ENCODE measurements at places on chromosomes 5 and 9.

- DNase-seq, result no peak
Measured at GRCh38 chr9:98993570-98993945, 49.9 kb downstream of the COL15A1 start.

DNA sequence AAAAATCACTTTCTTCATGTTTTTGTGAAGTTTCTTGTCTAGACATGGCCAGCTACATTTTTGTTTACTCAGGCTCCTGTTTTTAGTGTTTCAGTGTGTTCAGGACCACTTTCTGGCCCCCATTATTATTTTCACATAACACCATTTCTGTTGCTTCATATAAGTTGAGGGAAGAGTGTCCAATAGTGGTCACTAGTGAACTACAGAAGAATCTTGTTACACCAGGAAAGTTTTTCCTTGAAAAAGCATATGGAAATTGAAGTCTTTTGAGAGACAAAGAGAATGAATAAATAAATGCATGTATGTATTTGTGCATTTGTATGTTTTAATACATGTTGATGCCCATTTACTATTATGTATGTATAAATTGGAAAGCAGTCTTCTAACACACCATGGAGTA, 3.8 kb downstream of the ADAMTSL1 start:
- no peak for DNase-seq

GRCh38 chr5:138438003-138438723, 694 bp upstream of the REEP2 start:
- no peak for DNase-seq

DNA sequence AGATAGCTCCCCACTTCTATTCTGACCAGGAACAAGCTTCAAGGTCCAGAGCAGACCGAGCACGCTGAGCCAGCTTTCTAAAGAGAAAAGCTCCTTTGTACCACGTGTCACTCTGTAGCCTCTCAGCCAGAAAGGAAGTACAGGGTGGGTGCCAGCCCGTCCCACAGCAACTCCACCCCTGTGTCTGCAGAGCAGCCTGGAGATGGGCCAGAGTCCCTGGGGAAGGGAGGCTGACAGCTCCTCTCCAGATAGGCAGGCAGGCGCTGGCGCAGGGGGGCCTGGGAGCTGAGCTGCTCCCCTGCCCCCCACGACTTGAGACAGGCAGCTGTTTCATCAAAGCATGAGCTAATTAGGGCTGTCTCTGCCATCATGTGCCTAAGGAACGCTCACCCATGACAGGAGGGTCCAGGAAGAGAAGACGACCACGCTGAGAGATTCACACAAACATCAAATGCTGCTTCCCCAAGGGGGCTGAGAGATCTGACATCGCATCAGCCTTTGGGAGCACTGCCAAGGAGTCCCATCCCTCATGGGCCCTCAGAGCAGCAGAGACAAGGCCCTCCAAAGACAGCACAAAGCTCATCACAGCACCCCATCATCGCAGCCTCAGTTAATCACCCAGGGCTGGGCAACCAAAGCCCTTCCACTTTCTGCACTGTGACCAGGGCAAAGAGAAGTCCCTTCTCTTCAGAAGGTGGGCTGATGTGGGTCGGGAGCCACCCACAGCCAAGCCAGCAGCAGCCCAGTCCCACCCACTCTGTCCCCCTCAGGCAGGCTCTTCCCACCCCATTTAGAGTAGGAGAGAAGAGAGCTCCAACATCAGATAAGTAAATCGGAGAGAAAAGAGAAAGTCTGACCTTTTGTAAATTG, 78.5 kb upstream of the LRRTM2 start:
- DNase-seq, result no peak

DNA sequence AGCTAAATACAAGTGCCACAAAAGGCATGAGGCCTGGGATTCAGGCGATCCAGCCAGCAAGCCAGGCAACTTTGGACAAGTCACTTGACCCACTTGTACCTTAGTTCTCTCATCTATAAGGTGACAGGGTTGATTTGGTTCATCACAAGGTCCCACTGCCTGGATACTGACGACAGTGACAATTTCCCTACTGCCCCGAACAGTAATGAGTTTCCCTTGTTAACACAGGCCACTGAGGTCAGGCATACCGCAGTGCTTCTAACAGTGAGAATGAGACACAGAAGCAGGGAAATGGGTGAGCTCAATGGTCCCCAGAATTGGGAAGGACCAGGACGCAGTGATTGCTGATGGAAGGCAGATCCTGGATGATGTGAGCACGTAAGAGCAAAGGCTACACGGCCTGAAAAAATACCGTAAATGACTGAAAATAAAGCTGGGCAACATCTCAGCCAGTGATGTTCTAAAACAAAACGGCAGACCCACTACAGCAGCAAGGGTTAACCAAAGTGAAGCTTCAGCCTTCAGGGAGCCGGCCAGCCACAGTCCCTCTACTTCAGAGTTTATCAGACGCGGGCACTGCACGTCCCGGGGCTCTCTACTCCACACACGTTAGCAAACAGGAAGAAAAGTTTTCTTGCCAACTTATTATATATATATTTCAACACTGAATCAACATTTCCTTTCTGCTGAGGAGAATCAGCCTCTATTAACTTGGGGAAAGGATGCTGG, 846 bp downstream of the MGAT1 start:
- no peak for DNase-seq

DNA sequence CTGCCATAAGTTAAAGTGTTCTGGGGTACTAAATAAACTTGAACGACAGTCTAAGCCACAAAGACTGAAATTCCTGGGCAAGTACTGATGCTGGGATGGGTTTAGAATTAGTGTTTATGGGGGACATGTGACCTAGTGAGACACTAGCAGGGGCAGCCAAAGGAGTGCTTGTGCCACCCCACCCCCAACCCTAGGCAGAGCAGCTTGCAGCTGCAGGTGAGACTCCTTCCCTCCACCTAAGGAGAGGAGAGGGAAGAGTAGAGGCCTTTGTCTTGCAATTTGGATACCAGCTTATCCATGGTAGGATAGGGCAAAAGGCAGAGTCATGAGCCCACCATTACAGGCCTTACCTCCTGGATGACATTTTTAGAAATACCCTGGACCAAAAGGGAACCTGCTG, 28.7 kb upstream of the PDE4D start:
- DNase-seq, result no peak

- no peak for DNase-seq
Measured at GRCh38 chr5:129096382-129096991, 1.9 kb downstream of the ISOC1 start.

GRCh38 chr9:134948149-134948548, 30.4 kb upstream of the FCN1 start:
- DNase-seq, result no peak

DNA sequence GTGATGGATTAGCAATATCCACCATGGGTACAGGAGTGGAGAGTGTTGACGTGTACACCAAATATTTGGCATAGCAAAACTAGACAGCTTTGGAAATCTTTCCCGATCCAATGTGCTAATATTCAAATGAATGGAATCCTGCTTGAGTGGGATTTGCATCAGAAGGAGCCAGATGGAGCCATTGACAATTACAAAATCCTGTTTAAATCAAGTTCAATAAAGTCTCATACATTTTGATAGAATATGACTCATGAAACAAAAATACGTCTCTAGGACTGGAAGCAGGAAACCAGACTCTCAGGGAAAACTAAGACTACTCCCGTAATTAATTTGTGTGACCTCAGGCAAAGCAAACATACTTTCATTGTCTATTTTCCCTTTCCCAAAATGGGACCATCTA, 13.0 kb downstream of the TNC start:
- DNase-seq, result no peak

DNA sequence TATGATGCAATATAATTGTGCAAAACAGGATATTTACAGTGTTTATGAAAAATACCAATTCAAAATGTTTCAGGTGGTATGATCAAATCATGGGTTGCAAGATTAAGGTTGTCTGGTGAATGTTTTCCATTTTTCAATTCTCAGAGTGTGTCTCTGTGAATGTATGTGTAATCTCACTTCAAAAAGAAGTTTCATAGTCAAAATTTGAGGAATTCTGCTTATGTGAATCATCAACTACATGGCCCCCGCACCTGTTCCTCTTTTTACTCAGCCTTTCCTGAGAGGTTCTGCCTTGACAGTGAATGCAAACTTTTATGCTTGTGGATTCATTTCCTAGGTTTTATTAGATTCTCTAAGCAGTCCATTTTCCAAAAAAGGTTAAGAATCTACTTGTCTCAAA, 32.1 kb downstream of the KCTD16 start:
- DNase-seq, result no peak

- DNase-seq, result no peak
Measured at GRCh38 chr9:95981761-95982390, 106.4 kb downstream of the ERCC6L2 start.

DNA sequence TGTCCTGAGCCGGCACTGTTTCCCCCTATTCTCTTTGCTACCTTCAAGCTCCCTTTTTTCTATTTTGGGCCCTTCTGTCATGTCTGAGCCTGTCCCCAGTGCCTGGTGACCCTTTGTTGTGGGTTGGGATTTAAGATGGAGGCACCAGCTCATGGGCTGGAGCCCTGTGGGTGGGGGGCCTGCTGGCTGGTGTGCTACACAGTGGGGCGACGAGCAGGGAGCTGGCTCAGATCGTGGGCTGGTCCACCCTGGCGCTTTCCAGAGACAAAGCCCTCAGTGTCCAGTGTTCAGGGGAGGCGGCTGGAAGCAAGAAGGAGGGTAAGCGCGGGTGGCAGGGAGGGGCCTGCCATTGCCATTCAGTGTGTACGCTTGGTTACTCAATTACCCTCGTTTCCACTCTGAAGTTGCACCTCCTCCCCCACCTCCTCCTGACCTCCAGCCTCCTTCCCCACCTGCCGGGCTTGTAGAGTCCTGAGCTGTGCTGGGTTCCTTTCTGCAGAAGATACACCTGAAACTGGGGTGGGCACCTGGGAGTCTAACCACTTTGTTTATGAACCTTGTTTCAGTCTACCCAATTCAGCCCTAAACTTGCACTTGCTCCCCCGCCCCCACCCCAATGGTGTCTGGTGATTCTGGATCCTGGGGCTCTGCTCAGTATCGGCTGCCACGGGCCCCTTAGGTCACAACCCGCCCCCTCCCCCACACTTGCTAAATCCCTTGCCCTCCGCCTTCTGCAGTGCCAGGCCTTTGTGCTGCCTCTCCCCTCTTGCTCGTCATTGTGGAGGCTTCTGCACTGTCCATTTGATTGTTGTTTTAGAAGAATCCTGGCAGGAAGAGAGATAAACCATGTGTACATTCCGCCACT, 49.9 kb downstream of the MVB12B start:
- no peak for DNase-seq

DNA sequence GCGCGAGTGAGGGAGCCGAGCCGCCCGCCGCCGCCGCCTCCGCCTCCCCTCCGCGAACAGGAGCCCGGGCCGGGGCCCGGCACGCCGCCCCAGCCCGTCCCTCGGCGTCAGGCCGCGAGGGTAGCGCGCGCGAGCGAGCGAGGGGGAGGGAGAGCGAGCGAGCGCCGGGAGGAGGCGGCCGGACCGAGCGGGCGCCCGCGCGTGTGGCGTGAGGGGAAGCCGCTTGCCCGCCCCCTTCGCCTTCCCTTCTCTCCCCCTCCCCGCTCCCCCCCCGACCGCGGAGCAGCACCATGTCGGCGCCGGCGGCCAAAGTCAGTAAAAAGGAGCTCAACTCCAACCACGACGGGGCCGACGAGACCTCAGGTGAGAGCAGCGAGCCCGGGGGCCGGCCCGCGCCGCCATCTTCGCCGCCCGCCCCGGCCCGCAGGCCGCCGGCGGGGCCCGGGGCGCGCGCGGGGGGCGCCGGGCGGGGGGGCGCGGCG, 312 bp downstream of the SET start:
- no peak for DNase-seq

DNA sequence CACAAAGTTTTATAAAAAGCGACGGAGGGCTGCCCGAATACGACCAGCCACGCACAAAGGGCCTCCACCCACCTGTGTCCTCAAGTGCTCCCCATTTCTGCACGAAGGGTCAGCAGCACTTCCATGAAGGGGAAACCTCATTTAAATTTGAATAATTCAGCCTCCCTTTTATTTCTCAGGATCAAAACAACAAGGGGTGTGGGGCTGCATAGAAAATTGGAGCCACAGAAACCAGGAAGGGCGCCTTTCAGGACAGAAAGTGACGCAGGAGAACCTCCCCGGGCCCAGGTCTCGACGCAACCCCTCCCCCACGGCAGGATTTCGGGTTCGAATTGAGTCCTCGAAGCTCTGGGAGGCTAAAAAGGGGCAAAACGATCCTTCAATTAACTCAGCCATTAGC, 2.1 kb downstream of the NRARP start:
- DNase-seq, result no peak
